ENCODE measurements at places on chromosomes 4 and X.

DNA sequence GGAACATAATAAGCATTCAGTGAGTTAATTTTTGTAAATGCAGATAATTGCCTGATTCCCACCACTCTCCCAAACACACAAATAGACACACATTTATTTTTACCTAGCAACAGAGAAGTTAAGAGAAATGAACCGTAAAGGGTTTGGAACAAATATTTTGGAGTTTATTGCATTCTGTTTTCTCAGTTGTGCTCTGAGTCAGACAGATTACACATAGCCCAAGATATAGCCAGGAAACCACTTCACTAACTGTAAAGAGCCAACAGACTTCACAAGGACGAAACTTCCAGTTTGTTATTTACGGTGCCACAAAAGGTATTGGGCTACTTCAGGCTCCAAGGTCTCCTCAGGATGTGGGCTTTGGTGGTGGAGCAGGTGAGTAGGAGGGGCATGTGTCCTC lies 217.0 kb downstream of the BMPR1B start:
- no peak for DNase-seq

DNA sequence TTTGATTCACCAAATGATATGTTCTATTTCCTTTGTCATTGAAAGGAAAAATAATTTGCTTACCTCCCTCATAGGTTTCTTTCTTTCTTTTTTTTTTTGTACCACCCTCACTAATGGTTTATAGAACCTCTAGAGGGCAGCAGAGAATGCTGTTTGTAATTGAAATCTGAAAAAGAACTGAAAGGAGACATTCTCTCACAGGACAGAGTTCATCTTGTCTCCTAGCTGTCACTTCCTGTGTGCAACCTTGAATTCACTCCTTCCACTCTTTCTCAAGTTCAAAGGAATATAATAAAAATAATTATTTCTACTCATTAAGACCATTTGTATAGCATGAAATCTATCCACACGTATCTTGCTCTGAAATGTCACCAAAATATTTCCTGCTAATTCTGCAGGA lies 51.0 kb downstream of the GUCY1B1 start:
- peak; percentile 52 for DNase-seq

DNA sequence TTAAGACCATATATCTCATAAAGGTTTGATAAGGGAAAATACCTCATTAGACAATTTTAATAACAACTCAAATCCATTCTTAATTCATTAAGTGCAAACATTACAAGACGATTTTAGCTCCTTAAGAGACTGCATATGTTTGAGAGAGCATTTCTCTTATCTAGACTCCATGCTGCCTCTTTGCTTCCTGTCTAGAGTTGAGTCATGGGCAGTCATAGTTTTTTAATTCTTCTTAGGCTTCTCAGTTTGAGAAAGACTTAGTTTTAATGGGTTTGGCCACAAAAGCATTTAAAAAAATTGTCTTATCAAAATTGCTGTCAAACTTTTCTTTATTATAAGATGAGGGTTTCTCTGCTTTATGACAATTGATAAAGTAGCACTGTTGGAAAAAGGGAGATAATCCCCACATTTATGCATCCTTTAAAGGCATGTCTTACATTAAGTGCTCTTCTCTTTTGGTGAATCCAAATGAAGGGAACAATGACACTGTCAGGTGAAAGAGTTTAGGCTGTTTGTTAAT lies 713.4 kb downstream of the PCDH18 start:
- DNase-seq = no peak

DNA sequence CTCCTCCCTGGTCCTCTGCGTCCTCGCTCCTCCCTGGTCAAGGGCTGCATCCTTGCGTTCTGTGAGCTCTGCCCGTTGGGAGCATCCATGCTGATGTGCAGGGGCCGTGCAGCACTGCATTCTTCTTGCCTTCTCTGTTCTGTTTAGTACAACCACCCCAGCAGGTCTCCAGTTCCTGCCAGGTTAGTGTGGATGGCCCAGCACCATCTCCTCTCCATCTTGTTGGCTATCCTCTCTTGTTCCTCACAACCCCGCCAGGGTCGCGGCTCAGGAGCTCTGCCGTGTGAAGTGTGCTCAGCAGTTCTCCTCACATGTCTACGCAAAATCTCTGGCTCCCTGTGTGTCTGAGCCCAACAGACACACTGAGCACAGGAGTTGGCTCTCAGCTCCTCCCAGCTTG lies 10.4 kb upstream of the MAEA start:
- DNase-seq = no peak

GRCh38 chrX:110215411-110215810 lies 102.5 kb downstream of the AMMECR1 start:
- no peak for DNase-seq

DNA sequence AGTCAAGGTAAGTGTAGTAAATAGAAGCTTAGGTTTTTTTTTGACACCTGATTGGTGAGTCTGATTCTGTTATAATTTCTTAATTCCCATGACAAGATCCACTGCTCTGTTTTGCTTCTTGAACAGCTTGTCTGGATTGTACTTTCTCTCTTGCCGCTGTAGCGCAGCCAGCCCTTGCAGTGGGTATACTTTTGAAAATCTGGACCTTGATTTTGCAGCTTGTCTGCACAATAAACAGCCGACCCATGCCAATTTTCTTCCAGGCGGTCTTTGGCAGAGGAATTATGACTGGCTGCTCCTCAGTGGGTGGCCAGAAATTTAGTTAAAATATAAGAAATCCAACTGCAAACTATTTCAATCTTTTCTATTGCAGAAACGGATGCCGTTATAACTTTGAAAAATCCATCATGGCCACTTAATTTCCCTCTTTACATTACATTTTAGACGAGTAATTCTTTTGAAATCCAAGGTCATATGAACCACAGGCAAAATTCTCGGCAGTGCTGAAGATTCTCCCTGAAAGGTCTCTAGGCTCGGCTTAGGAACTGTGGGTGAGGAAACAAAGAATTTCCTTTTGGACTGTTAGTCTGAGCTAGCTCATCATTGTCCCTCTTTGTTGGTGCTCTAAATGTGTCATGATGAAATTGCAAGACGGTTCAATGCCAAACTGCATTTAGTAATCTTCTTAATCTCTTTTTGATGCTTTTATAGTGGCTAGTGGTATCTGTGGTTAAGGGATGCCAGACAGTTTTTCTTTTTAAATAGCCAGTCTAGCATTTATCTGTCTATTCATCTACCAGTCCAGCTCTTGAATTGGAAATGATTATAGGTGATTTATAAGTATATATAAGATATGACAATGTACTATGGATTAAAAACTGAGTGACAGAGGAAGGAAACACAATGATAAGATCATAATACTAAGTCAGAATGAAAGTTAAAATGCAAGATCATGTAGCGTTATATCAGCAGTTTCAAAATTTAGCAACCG lies 31.5 kb upstream of the PTTG2 start:
- no peak for DNase-seq

DNA sequence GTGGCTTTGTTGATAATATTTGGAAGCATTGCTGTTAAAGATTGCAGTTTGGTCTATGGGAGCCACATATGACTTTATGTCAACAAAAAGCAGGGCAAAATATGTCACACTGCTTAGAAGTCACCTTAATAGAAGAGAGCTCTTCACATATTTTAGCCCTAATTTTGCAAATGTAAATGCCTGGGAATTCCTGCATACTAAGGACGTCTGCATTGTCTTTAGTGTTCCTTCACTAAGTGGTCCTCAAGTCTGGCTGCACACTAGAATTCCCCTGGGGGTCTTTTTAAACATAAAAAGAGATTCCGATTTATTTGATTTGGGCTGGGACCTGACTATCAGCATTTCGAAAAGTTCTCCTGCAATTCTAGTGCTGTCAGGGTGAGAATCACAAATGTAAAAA lies 495.1 kb upstream of the FAM241A start:
- no peak for DNase-seq

DNA sequence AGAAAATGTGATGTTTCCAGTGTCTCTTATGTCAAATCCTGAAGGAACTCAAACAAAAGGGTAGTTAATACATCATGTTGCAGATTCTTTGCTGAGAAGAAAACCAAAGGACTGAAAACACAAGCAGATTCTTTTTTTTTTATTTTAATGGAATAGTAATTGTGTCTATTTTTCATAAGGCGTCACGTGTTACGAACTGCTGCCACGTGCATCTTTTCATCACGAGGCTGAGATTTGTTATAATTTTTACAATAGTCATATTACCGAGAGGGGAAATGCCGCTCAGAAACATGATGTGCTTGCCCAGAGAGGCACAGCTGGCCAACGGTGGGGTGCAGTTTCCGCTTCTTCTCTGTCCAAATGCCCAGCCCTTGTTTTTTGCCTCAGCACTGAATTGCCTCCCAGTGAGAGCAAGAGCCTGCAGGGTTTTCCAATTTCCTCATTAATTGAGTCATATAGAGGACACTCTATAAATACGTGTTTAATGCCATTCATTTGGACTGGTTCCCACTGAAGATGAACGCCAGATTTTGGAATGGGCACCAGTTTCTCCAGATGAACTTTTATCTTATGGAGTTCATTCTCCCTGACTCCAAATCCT lies 225.3 kb downstream of the STK32B start:
- DNase-seq = no peak

DNA sequence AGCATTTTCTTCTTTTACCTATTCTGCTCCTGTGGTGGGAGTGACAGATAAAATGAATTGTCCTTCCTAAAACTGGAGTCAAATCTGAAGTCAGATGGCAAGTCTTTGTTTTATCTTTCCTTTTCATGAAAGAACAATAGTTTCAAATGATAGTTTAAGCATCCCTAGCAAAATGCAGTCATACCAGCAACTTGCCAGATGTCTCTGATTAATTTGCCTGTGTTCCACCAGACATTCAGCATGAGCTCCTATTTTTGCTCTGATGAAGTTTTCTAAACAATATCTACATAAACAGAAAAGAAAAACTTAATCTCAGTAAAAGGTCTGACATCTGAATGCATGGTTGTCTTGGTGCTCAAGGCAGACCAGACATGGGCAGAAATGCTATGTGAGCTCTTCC lies 15.2 kb downstream of the PRKG2 start:
- no peak for DNase-seq

DNA sequence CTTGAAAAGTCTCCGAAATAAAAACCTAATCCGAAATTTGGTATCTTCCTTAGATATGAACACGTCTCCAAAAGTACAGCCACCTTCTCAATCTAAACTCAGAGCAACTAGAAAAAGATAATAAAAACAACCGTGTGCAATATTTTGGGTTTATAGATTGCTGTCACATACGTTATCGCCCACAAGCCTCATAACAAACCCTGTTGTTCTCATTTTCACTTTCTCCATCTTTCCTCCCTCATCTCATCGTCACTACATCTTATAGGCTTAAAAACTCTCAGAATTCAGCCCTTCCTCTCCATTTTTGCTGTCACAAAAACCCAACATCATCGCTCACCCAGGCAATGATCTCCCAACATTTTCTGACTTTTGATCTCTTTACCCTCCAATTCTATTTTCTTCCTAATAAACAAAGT lies 448 bp upstream of the SCFD2 start:
- DNase-seq = no peak

DNA sequence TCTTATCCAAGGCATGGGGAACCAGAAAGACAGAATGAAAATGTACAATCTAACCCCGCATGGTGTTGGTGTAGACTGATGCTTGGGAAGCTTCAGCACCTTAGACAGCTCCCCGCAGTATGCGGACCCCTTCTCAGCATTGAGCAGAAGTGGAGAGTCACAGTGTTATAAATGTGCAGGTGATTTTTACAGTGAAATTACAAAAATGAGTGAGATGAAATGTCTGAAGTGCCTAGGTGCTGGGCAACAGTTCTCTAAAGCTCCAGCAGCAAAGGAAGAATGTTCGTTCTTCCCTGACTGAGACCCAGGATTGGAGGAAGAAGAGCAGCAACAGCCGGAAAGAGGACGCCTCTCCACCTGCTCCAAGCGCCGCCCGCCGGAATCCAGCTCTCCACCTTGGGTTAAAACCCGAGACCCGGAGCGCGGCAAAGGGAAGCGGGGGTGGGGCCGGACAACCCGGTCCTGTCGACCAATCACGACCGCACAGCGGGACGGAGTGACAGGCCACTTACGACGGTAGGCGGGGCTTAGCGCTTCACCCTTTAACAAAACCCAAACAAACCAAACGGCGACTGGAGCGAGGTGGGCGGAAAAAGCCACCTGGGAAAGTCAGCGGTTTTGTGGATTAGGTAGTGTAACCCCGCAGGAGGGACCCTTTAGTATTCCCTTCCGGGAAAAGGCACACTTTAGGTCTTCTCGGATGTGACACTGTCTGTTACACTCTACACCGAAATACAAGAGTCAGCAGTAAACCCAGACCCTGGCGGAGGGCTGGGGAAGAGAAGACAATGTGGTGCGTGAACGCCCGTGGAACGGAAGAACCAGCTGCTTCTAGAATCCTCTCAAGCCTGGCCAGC lies at the start of gene GLRA3:
TSS of gene GLRA3 (minus strand) at position 403 of the 857 bp plus-strand sequence. CDS start 436 bp downstream, outside the sequence.
- peak; percentile 19 for DNase-seq

- no peak for DNase-seq
Observed at GRCh38 chr4:63904201-63904600, 505.0 kb downstream of the TECRL start.

- no peak for DNase-seq
Observed at GRCh38 chr4:86554646-86555045, 39.5 kb upstream of the PTPN13 start.

DNA sequence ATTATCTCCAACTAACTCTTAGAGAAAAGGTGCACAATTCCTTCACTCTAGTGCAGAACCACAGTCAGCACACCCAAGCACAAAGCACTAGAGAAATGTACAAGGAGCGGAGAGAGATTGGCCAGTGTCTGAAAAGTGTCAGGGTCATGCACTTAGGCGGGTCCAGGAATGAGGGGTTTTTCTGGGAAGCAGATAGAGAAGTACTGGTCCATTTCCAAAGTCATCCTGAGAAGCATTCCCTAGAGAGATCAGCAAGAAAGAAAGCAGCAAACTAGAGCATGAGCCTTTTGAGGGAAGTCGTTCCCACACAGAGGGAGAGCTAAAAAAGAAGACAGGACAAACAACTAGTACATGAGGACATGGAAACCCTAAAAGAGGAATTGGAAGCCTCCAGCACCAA lies 168.1 kb upstream of the MAP3K15 start:
- DNase-seq = no peak

- DNase-seq = no peak
Observed at GRCh38 chr4:156060661-156061060, 107.0 kb upstream of the CTSO start.

- no peak for DNase-seq
Observed at GRCh38 chr4:83019794-83020494, 9.3 kb upstream of the LIN54 start.

DNA sequence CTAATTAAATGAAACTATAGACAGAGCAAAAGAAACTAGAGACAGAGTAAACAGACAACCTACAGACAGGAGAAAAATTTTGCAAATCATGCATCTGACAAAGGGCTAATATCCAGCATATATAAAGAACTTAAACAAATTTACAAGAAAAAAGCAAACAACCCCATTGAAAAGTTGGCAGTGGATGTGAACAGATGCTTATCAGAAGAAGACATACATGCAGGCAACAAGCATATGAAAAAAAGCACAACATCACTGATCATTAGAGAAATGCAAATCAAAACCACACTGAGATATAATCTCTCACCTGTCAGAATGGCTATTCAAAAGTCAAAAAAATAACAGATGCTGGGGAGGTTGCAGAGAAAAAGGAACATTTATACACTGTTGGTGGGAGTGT lies 14.8 kb downstream of the ZNF280C start:
- no peak for DNase-seq

DNA sequence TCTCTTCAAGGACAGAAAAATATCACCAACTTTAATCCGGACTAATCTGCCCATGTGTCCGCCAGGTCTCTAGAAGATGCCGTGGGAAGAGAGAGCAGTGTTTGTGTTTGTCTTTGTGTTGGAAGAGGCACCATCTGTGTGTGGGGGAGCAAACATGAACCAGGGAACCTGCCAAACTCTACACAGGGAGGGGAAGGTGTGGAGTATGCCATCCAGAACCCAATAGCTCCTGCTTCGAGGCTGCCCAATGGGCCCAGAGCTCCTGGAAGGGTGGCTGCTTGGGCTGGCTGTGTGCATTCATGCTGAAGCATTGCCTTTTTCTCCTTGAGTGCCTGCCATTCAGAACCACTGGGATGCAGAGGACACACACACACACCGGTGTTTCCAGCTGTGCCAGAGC lies 536.2 kb downstream of the MID1IP1 start:
- DNase-seq = no peak

Measured in activated CD8-positive, alpha-beta T cell treated with anti-CD3 and anti-CD28 coated beads for 36 hours (primary cell).